ENCODE measurements at places on chromosomes 6 and 20. TPM values are rescaled to one million over a fixed set of nuclear protein-coding genes. Genes with fewer than 3 reads are reported as not detected.

Gene SYCP2L
- 1.6 TPM for total RNA-seq

Gene SOX4
- 7.6 TPM for total RNA-seq

Gene PNLDC1
- not detected for total RNA-seq

Gene RBPJL
- not detected for total RNA-seq
